Foreskin fibroblast (primary cell): ENCODE measurements at places on chromosomes 3 and 15.

- DNase-seq = no peak
Measured at GRCh38 chr15:48467801-48468200, 136.6 kb downstream of the DUT start.

- DNase-seq = no peak
Measured at GRCh38 chr3:175807175-175807574, 948.0 kb downstream of the NAALADL2 start.

- DNase-seq = no peak
Measured at GRCh38 chr3:155880286-155880685, 9.8 kb downstream of the GMPS start.

DNA sequence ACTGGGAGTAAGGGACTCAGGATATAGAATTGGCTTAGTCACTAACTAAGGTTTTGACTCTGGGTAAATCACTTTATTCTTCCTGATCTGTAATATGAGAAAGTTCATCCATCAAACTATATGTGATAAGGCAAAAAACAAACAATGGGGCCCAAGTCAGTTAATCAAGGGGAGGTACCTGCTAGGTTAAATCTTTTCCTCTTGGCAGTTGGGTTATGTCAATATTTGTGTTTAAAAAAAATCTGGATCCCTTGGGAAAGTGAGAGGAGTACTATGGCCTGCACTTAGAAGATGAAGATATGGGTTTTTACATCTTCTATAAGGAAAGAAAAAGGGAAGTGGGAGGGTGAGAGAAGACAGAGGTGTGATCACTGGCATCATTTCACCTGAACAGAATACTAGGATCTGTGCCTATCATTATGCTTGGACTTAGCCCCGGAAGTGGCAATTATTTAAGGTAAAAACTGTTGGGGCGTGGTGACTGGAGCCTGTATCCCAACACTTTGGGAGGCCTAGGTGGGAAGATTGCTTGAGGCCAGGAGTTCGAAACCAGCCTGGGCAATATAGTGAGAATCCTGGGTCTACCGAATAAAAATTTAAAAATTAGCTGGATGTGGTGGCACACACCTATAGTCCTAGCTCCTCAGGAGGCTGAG lies 2.8 kb upstream of the SLC28A2 start:
- DNase-seq = no peak

DNA sequence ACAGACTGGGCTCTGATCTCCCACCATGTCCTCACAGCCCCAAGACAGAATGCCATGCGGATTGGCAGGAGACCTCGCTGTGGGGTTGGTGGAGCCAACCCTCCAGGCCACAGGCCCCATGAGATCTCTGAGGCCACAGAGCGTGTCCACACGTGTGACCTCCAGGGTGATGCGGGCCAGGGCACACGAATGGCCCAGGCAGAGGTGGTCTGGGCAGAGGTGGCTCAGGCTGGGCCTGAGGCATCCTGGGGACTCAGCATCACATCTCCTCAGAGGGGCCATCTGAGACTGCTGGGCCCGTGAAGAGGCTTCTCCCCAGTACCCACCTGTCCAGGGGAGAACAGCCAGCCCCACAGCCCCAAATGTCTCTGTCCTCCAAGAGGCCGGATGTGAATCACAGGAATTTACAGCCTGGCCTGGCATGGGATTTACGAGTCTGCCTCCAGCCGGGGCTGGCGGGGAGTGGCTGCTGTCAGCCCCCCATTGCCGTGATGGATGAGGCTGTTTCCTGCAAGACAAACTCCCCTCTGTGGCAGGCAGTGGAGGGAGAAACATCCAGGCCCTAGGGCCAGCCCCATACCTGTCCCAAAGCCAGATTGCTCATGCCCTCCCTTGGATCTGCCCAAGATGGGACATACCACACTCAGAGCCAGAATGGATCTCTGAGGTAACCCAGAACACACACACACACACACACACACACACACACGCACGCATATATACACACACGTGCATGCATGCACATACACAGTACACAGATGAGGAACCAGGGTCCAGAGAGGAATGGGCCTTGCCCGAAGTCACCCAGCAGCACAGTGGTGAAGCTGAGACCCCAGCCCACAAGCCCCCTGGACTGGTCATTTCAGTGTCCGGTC lies 208.3 kb downstream of the TBC1D2B start:
- DNase-seq = no peak

DNA sequence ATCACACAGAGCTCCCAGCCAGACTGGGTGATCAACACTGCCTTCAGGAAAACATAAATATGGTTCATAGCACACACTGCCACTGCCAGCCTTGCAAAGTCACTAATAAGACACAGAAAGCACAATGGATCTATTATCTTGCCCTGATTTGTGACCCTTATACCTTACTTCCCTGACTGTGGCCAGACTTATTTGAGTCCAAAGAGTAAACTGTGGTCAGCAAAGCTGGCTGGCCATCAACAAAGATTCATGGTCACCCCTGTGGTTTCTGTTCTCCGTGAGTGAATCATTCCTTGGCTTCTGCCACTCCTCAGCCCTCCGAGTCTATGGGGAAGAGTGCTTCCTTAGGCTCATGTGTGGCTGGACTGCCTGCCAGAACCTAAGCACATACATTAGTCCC lies 437.7 kb downstream of the RAP2B start:
- DNase-seq = peak; percentile 89

DNA sequence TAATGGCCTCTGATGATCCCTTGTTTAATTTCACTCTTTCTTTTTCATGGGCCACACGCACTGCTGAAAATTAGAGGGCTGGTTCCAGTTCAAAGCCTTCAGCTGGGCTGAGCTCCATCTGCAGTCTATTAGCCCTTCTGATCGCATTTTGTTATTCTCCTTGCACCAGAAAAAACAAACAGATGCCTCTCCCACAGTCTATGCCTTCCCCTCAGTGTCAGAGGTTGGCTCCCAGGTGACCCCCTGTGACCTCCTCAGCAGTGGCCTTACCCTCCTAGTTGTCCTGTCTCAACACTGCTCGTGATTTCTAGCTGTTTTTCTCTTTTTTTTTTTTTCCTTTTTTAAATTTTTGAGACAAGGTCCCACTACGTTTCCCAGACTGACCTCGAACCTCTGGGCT lies 77.1 kb upstream of the PRTG start:
- DNase-seq = peak; percentile 34

DNA sequence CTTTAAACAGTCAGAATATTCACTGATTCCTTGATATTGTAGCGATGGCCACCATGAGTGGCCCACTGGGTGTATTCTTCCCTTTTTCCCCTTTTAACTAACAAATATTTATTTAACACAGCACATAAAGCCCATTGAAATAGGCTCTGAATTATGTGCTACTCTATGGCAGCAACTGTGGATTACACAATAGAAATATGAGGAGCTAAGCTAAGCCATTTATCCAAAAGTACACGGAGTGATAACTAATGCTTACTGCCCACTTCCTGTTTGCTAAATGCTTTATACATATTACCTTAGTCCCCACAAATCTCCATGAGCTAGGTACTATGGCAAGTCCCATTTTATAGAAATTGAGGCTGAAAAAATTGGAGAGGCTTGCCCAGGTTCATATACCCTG lies 17.9 kb downstream of the ILDR1 start:
- no peak for DNase-seq

DNA sequence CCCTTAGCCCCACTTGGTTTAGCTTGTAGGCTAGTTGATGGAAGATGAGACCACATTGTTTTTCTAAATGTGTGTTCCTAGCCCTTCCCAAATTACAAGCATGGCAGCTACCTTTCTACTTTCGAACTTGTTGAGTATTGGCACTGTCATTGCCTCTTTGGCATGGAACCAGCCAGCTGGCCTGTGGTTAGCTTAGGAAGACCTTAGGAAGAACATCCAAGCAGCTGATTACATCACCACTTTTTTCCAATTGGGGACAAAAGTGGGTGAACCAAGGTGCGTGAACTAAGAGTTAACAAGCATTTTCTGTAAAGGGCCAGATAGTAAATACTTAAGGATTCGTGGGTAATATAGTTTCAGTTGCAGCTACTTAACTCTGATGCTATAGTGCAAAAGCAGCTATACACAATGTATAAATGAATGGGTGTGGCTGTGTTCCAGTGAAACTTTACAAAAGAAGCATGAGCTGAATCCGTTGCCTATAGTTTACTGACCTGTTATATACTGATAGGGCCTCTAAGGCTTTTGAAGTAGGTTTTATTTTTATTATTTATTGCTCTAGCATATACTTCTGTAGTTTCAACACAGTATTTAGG lies 8.5 kb downstream of the KLHL18 start:
- DNase-seq = no peak

GRCh38 chr3:57855281-57855680 lies 99.2 kb downstream of the SLMAP start:
- DNase-seq = peak; percentile 56

GRCh38 chr3:64072126-64072525 lies 48.8 kb upstream of the PSMD6 start:
- DNase-seq = no peak

- DNase-seq = peak; percentile 34
Measured at GRCh38 chr3:43638594-43639447, 17.0 kb upstream of the ANO10 start.

GRCh38 chr3:186980989-186981388 lies 50.7 kb downstream of the ST6GAL1 start:
- no peak for DNase-seq

GRCh38 chr3:5136211-5136918 lies 14.3 kb downstream of the ARL8B start:
- DNase-seq = peak; percentile 48

DNA sequence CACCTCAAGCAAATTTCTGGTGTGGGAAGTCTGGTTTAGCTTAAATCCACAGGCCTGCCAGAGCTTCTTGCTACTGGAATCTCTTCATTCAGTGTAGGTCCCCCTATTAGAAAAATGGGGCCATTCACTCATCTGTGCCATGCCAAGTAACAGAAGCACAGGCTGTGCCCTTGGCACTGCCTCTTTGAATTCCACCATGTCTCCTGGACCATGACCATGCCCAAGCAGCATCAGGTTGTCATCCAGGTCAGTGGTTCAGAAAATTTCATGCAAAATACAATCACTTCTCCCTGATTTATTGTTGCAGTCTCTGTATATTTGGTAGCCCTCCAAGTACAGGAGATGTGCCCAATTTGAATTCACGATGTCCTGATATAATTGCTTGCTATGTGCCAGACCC lies 602.1 kb upstream of the ZNF385D start:
- DNase-seq = no peak

DNA sequence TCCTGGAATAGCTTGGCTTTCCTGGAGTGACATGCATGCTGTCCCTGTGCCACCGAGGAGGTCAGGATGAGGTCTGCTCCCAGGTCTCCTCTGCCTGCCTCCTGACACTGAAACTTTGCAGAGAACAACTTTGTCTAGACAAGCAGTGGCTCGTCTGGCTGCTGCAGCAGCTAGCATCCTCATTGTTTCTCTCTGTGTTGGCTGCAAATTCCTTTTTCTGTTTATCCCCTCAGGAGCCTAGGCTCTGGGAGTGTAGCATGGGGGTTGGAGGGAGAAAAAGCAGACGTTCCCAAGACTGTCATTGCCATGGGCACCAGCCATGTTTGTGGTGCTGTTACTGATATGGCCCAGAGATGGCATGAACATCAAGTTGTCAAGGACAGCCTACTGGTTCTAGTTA lies 208.7 kb upstream of the LRIG1 start:
- no peak for DNase-seq

DNA sequence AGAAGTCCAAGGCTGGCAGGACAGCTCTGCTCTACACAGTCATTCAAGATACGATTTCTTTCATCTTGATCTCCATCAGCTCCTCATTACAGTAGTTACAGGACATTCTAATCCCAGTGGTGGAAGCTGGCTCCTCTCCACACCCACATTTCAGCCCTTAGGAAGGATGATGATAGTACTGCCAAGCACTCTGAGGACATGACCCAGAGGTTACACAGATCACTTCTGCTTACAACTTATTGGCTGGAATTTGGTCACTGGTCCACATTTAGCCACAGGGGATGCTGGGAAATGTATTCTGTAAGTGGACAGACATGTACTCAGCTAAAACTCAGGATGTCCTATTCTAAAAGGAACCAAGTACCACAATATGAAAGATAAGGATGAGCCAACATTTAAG lies 77.1 kb downstream of the IQCH start:
- DNase-seq = peak; percentile 82

GRCh38 chr3:159672728-159673688 lies 315.6 kb upstream of the IL12A start:
- DNase-seq = peak; percentile 8

DNA sequence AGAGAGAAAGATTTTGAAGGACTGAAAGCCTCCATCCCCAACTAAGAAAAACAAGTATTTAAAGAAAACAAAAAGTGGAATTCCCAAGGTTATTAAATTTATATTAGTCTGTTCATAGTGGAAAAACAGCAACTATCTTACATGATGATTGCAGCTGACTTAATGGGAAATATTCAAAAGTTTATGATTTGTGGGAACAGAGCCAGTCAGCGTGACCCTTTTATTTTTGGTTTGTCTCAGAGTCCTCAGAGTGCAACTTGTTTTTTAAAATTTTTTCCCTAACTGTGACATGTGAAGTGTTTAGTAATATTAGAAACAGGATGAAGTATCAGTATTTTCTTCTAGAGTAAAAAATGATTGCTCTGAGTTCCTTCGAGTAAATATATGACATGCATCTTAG lies 441.9 kb upstream of the MCTP2 start:
- no peak for DNase-seq

GRCh38 chr3:196739671-196740480 lies at the start of gene PAK2:
PAK2 (plus strand) TSS chr3:196739857; CDS start chr3:196782647, 42,790 bp downstream.
- peak; percentile 96 for DNase-seq

DNA sequence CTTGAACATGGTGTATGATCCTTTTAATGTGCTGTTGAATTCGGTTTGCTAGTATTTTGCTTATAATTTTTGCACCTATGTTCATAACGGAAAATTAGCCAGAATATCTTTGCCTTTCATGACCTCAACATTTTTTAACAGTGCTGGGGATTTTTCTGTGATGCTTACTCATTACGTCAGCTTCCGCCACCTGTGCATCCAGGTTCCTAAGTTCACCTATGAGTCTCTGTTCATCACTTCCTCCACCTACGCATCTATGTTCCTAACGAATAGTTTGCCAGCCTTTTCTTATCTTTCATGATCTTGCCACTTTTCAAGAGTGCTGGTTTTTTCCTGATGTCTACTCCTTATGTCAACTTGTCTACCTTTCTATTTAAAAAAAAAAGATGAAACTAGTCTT lies 16.5 kb downstream of the AADACL2 start:
- DNase-seq = no peak

- peak; percentile 44 for DNase-seq
Measured at GRCh38 chr15:37819191-37819590, 115.2 kb upstream of the TMCO5A start.

DNA sequence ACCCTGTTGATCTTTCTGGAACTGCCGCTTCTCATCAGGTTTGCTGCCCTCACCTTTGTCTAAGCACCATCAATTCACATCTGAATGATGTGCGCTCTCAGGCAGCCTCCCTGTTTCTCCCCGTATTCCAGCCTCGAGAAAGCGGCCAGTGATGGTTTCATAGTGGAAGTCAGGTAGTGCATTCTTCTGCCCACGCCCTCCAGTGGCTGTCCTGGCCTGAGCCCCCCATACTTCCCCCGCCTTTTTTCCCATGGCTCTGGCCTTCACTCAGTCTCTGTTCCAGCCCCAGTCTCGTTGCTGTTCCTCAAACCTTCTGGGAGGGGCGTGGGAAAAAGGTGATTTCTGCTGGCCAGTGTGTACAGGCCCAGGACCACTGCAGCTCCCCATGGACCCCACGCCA lies 101.3 kb downstream of the ASB7 start:
- DNase-seq = no peak

GRCh38 chr3:5012367-5012766 lies 33.1 kb downstream of the BHLHE40 start:
- DNase-seq = no peak

- DNase-seq = no peak
Measured at GRCh38 chr3:50806806-50807205, 132.1 kb downstream of the DOCK3 start.
